Activated naive CD4-positive, alpha-beta T cell (primary cell): ENCODE measurements at places on chromosomes 1 and 21.

- no peak for DNase-seq
Observed at GRCh38 chr1:59532102-59532501, 235.2 kb downstream of the FGGY start.

DNA sequence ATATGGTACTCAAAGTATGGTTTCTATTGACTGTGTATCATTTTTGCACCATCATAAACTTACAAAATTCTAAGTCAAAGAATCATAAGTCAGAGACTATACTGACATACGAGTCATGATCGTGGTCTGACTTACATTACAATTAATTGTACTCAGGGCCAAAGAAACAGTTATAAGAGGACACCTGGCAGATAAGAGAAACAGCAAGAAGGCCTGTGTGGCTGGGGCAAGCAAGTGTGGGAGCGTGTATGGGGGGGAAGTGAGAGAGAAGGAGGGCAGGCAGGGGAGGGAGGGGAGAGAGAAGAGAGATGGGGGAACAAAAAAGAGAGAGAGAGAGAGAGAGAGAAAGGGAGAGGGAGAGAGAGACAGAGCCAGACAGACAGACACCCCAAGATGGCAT is 70.9 kb downstream of the RERE start:
- DNase-seq, result no peak

- DNase-seq, result no peak
Observed at GRCh38 chr1:87314091-87314490, 14.6 kb upstream of the LMO4 start.

GRCh38 chr1:235225299-235225698 is 64.2 kb upstream of the RBM34 start:
- no peak for DNase-seq

- DNase-seq, result peak; percentile 74
Observed at GRCh38 chr1:12229835-12230548, at the start of gene VPS13D. VPS13D (plus strand) TSS chr1:12230030; CDS start chr1:12234267, 4,237 bp downstream.

DNA sequence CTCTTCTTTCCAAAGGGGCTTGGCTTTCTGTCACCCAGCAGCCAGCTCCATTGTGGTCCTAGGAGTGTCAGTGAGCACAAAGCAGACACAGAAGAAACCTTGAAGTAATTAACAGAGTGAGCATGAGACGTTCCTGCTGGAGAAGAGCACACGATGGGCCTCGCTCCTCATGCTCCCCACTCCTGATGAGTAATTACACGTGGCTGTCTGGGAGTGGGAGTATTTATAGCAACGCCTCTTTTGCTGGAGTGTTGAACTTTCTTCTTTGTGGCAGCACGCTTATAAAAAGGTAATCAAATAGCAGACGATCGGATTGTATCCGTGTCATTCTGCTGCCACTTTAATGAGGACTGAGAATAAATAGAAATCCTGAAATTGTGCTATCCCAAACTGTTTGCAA is 185.8 kb downstream of the CAMTA1 start:
- no peak for DNase-seq

DNA sequence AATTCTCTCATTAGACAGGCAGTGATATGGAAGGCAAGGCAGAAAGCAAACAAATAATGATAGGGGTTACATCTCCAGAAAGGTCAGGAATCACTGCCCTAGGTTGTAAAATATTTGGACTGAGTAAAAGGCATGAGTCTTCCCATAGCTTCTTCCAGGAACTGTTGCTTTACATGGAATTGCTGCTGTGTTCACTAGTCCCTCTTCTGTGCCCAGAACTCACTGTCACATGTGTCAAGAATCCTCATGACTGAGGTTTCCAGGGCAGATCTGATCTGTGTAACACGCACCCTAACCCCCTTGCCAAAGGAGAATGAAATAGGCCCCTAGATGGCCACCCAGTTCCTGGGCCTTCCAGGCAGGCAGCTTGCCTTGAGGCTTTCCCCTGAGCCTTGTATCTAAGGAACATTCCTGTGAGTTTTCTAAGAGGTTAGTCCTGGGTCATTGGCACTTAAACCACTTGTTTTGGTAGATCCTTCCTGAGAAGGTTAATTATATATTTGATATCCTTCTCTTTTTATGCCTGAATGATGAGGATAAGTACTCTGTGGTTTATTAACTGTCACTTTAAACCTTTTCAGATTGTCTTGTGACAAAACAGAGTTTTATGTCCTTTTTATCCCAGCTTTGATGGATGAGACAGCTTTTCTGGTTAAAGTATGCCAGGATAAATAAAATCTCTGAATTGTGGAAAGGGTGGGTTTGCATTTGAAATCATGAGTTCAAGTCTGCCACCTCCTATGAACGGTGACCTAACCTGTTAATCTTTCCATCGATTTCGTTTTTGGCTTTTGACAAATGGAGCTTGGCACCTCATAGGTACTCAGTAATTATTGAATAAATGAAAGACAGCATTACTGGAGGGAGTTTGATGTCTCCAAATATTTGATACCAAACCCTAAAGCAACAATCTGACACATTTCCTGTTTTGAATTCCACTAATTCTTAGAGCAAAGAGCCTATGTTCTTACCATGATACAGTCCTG is 163.3 kb downstream of the DHRS3 start:
- DNase-seq, result no peak

DNA sequence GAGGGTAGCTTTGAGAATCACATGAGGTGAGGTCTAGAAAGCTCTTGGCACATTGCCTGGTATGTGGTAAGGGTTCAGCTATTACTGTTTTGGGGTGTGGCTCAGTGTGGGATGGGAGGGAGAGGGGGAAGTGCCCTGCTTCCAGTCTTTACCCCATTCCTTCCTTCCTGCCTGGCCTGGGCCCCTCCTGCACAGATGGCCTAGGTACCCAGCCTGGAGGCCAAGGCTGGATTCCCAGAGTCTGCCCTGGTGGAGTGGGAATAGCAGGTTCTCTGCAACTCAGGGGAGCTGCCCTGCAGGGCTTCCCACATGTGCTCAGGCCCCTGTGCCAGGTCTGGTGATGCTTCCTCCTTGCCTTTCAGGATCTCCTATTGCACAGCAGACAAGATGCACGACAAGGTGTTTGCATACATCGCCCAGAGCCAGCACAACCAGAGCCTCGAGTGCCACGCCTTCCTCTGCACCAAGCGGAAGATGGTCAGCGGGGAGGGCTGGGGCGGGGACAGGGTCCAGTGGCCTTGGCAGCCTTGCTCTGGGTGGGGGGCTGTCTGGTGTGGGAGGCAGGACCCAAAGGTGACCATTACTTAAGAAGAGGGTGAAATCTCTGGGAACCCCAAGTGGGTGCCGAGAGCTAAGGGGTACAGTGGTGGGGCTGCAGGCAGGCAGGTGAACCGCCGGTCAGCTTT is 13.5 kb downstream of the LDLRAP1 start:
- DNase-seq, result no peak

DNA sequence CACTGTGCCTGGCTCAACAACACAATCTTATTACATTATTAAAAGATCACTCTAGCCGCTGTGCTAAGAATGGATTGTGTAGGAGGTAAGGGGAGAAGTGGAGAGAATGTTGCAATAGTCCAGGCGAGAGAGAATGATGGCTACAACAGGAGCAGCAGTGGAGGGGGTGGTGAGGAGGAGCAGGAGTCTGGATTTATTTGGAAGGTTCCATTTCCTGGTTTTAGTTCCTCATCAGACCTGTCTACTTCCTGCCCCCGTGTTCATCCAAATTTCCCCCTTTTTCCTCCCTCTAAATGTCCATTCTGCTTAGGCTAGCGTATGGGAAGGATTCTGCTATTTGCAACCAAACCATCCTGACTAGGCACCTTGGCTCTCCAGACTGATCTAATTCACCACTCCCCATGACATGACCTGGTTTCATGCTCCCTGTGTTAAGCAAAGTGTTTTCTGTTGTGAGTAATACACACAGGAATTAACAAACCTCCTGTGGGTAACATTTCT is 35.1 kb upstream of the EYA3 start:
- DNase-seq, result no peak
